ENCODE measurements at places on chromosomes 5 and 9. TPM values are rescaled to one million over a fixed set of nuclear protein-coding genes. Genes with fewer than 3 reads are reported as not detected.

DNA sequence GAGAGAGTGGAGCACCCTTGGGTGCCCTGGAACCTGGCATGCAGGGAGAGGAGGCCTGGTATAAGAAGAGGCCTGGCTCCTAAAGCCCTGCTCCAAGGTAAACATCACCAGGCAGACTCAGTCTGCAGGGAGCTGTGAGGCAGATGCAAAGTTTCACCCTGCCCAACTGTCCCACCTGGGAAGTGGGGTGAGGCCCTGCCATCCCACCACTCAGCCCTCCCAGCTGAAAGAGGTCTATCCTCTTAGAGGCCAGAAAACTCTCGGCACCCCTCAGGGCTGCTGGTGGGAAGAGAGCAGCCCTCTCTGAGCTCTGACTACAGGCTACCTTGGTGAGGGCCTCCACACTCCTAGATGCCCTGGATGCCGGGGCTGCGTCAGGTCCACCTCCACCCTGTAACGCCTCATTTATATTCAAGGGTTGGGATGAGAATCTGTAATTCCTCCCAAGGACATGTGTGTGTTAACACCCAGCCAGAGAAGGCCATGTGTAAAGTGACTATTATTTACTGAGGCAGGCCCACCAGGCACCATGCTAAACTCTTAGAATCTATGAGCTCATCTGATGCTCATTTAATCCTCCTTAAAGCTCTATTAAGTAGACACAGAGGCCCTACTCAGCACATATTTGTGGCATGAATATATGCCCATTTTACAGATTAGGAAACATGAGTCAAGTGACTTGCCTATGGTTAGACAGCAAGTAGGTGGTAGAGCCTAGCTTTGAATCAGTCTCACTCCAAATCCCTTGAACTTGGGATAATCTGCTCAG, 205.9 kb downstream of the FSTL4 start:
- no peaks in the 10 kb centered on the region for H3K4me1 ChIP-seq
- DNase-seq, result no peak
- no peak overlapping the region for H3K4me3 ChIP-seq
- peaks cover 5% of the 10 kb centered on the region for H3K27me3 ChIP-seq
- H3K36me3 ChIP-seq, result no peaks in the 10 kb centered on the region
- no peak overlapping the region for H3K27ac ChIP-seq

GRCh38 chr9:124299515-124300090, 41.9 kb downstream of the NEK6 start:
- DNase-seq, result no peak
- no peak overlapping the region for H3K4me3 ChIP-seq
- H3K27ac ChIP-seq, result peak overlapping the region; percentile 98
- no peaks in the 10 kb centered on the region for H3K36me3 ChIP-seq

DNA sequence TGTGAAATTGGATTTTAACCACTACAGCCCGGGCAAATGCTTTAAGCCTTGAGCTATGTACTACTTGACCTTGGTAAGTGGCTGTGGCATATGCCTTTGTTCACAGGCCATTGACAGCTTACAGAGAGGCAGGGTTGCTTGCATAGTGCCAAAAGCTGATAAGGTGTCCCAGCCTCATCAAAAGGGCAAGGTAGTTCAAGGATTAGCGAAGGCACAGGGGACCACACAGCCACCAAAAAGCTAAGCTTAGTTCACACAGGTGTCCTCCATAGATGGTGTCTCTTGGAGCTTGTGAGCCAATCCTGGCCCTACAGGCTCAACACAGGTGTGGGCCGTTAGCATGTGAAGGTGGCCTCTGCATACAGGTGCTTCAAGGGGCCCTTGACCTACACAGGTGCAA, 86.8 kb downstream of the ZNF622 start:
- DNase-seq, result no peak
- H3K36me3 ChIP-seq, result no peaks in the 10 kb centered on the region
- H3K4me3 ChIP-seq, result no peak overlapping the region
- no peak overlapping the region for H3K27ac ChIP-seq
- H3K4me1 ChIP-seq, result no peaks in the 10 kb centered on the region

GRCh38 chr5:148228392-148228984, 9.8 kb upstream of the MARCOL start:
- H3K27me3 ChIP-seq, result no peaks in the 10 kb centered on the region
- DNase-seq, result no peak
- no peak overlapping the region for H3K4me3 ChIP-seq
- H3K4me1 ChIP-seq, result no peaks in the 10 kb centered on the region
- H3K27ac ChIP-seq, result no peak overlapping the region

DNA sequence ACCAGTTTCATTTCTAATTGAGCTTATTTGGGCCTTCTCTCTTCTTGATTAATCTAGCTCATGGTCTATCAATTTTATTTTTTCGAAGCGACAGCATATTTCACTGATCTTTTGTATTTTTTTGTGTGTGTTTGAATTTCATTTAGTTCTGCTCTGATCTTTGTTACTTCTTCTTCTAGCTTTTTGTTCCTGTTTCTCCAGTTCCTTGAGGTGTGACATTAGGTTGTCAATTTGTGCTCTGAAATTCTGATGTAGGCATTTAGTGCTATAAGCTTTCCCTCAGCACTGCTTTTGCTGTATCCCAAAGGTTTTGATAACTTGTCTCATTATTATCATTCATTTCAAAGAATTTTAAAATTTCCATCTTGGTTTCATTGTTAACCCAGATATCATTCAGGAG, 67.3 kb downstream of the STRBP start:
- H3K36me3 ChIP-seq, result no peaks in the 10 kb centered on the region

GRCh38 chr9:85182383-85182782, 512.9 kb downstream of the NTRK2 start:
- no peaks in the 10 kb centered on the region for H3K27me3 ChIP-seq
- no peaks in the 10 kb centered on the region for H3K36me3 ChIP-seq
- H3K4me3 ChIP-seq, result no peak overlapping the region
- DNase-seq, result no peak

DNA sequence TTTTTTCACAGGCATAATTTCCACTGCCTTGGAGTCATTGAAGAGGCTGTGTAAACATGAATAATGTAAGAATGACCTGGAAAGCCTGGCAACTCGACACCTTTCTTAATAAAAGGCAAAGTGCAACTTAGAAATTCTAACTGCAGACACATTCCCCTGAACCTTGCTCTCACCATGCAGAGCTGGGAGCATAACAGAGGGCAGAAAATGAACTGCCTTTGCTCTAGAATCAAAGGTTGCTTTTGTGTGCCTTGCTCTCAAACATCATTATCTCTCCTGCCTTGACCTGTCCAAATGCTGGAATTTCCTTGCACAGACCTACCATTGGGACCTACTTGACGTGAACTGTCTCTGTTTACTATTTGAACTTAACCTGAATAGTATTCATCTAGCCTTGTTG, 462.0 kb upstream of the ZNF462 start:
- no peak overlapping the region for H3K4me3 ChIP-seq
- H3K36me3 ChIP-seq, result no peaks in the 10 kb centered on the region
- H3K27ac ChIP-seq, result no peak overlapping the region
- DNase-seq, result no peak
- H3K27me3 ChIP-seq, result no peaks in the 10 kb centered on the region

DNA sequence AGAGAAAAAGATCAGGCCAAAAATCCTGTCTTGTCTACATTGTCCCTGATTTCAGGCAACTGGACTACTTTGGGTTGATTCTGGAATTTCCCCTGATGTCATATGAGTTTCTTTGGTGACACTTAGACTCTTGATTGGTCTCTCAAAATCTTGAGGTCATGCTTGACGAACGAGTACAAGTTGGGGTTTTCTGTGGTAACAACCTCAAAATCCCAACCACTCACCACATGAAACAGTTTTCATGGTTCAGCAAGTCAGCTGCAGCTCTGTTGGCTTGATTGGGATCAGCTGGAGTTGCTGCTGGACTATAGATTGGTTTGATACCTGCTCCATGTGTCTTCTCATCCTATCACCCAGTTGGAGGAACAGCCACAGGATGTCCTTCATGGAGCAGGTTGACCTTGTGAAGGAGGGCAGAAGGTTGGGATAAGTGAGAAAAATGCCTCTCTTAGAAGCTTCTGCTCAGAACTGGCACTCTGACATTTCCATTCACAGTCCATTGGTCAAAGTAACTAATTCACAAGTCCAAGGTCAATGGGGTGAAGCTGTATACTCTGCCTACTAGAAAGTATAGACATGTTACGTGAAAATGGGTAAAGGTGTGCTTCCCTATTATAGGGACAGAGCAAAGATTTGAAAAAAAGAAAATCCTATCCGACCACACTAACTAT, 284.5 kb downstream of the SH3GL2 start:
- no peak overlapping the region for H3K27ac ChIP-seq
- DNase-seq, result no peak
- no peak overlapping the region for H3K4me3 ChIP-seq
- H3K4me1 ChIP-seq, result no peaks in the 10 kb centered on the region

GFI1B gene
- not detected for total RNA-seq

All from tibial nerve (tissue), 4 donors.